ENCODE measurements at places on chromosomes 13 and 19. TPM values are rescaled to one million over a fixed set of nuclear protein-coding genes. Genes with fewer than 3 reads are reported as not detected.

DNA sequence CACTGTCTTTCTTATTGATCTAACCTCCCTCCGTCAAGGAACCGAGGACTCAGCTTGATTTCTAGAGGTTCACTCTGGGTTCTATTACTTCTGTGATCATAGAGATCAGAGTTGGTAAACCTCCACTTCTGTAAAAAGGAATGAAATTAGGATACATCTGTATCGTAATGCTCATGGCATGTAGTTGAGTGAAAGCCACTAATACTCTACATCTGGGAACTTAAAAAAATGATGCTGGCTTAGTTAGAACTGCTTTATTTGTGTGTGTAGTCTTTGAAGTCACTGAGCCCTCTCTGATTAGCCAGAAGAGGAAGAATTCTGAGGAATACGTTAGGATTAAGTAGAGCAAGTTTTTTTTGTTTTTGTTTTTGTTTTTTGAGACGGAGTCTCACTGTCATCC, 140.8 kb downstream of the GGACT start:
- no peak for DNase-seq

GRCh38 chr13:66972659-66973058, 257.5 kb downstream of the PCDH9 start:
- DNase-seq: no peak

GRCh38 chr19:13849991-13850909, 26.7 kb upstream of the NANOS3 start:
- peak; percentile 62 for DNase-seq

- DNase-seq: no peak
These were observed 60.6 kb downstream of the MRPL57 start for GRCh38 chr13:21237081-21237480.

DNA sequence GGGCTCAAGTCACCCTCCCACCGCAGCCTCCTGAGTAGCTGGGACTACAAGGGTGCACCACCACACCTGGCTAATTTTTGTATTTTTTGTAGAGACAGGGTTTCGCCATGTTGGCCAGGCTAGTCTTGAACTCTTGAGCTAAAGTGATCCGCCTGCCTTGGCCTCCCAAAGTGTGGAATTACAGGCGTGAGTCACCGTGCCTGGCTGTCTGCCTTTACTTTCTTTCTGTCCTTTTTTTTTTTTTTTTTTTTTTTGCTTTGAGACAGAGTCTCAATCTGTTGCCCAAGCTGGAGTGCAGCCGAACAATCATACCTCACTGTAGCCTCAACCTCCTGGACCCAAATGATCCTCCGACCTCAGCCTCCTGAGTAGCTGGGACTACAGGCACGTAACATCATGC, 25.0 kb upstream of the OR1M1 start:
- DNase-seq: no peak

The MRPL4 gene
- 75.4 TPM for total RNA-seq

The PCP2 gene
- total RNA-seq: not detected

The ATXN8OS gene
- not detected for total RNA-seq

All from neural crest cell (in vitro differentiated cells).